BJ (cell line): ENCODE measurements at places on chromosomes 6 and 20.

DNA sequence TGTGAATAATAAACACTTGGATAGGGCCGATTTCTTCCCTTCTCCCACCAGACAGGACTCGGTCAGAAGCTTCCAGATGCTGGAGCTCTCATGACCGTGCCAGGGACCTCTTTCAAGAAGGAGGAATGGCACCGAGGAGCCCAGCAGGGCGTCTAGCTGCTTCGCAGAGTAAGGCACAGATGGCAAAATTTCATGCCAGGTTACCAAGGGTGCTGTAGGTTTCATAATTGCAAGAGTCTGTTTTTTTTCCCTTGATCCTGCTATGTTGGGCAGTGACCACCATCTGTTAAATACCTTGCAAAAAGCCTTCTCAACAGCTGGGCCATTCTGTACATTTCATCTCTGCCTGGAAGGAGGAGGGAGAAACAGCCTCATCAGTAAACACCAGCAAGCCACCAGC is 111.8 kb downstream of the EDN3 start:
- DNase-seq = no peak

DNA sequence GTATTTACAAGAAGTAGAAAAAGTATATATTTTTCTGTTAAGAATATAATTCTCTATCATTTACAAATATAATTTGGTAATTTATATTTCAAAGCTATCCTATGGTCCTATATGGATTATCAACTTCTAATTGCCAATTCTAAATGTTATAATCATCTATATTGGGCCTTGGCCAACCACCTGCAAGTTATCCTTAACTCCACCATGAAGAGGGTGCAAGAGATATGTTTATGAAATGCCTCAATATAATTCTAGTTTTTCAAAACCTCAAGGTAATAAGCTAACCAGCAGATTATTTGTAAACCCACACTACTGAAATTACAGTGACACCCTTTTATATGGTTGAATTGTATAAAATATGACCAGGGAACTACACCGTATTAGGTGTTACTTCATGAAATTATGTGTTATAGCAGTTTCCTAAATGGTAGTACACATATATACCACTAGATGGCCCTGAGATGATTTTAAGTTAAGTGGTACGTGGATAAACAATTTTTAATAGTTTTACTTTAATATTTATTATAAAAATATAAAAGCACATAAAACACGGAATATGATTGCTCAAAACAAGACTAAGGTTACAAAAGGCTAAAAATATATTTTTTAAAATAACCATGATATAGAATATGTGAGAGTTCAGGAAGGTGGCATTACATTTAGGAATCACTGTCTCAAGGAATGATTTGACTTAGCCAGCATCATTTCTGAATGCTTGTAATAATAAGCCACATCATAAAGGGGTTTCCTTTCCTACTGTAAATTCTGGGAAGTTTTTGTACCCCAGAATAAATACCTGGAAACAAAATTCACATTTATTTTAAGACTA is 9.8 kb upstream of the PNISR start:
- DNase-seq = no peak

DNA sequence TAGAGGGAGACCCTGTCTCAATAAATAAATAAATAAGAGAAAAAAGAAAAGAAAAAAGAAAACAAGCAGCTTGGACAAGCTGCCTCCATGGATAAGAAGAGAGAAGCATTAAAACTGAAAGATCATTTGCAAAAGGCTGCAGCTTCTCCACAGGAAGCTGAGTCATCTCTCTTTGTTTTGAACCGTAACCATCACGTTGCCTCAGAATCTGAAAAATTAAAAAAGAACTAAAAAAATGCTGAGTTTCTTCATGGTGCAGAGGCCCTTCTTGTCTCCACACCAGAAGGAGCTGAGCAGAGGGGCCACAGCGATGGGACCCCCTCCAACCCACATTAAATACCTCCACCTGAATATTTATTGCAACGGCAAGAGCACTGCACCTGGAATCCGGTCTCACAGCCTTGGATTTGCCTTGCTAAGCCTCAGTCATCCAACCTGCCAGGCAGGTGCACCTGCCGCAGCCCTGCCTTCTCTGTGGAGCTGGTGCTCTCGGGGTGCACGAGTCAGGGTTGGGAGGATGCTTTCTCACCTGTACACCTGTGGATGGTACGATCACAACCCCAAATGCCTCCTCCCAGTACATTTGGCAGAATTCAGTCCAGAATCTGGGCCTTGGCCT is 28.1 kb downstream of the TOX2 start:
- DNase-seq = peak; percentile 62

GRCh38 chr6:128347123-128347522 is 173.3 kb downstream of the PTPRK start:
- DNase-seq = no peak

DNA sequence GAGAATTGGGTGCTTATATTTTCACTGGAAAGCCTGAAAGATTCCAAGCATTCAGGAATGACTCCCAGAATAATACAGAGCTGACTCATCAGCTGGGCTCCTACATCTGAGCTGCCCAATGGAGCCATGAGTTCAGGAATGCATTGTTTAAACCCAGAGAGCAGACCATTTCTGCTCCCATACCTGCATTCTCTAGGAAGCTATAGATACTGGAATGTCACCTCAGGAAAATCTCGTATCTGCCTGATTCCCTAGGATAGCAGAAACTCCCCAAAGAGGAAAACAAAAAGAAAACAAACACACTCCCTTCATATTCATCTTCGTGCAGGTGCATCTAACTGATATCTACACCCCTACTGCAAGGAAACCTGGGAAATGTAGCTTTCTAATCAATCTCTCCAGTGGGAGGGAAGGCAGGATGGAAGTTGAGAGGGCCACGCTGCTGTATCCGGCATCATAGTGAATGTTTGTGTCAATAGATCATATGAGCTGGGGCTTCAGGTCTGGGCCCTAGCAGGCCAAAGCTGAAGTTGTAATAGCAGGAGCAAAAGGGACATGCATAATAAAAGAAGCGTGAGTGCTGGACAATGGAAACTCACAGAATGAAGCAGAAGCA is 8.2 kb upstream of the SLC2A12 start:
- DNase-seq = no peak

GRCh38 chr6:13188306-13188705 is 140.0 kb downstream of the TBC1D7 start:
- DNase-seq = no peak

GRCh38 chr6:167153521-167153959 is 4.2 kb downstream of the GPR31 start:
- no peak for DNase-seq

- DNase-seq = no peak
These were observed 12.1 kb downstream of the TMEM181 start for GRCh38 chr6:158571826-158572652.

- DNase-seq = no peak
These were observed 74.6 kb upstream of the CD93 start for GRCh38 chr20:23160536-23161243.

DNA sequence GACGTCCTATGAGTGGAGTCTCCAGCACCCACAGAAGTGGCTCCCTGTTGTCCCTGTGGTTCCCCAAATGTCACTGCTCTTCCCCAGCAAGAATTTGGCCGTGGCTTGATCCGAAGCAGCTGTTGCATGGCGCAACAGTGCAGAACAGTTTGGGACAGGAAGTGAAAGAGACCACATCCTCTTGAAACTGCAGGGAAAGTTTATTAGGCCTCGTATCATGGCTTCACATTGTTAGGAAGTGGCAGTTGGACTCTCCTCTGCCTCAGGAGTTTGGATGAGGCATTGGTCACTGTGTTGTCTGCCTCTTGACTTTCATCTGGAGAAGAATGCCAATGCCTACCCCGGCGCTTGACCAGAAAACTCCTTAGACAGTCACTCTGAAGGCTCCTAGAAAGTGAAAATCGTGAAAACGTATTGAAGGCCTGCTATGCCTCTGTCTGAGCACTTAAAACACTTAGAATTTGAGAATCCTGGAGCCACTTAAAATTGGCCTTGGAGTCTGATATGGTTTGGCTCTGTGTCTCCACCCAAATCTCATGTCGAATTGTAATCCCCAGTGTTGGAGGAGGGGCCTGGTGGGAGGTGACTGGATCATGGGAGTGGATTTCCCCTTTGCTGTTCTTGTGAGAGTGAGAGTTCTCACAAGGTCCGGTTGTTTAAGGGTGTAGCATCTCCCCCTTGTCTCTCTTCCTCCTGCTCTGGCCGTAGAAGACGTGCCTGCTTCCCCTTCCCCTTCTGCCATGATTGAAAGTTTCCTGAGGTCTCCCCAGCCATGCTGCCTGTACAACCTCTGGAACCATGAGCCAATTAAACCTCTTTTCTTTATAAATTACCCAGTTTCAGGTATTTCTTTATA is 334.9 kb upstream of the JARID2 start:
- DNase-seq = no peak

- no peak for DNase-seq
These were observed 32.9 kb upstream of the LGSN start for GRCh38 chr6:63352544-63353285.

DNA sequence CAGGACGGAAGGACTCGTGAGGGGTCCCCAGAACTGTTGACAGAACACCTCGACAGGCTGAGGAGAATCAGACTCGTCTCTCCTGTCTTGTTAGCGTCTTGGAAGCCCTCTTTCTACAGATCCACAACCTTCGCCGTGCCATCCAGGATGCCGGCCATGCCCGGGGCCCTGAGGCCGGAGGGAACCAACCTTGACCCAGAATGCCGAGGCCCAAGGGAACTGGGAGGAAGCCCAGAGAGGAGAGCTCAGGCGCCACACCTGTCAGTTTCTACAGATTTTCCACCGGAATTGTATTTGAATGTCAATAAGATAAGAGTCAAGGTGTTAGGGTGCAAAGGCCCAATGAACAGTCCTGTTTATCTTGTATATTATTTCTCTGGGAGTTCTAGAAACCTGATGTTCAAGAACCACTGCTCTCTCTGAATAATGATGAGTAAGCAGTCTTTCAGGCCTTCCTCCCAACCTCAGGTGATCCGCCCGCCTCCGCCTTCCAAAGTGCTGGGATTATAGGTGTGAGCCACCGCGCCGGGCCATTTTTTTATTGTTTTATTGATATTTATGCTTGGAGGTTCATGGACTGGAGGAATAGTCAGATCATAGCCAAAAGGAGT is 799 bp upstream of the ME1 start:
- no peak for DNase-seq

DNA sequence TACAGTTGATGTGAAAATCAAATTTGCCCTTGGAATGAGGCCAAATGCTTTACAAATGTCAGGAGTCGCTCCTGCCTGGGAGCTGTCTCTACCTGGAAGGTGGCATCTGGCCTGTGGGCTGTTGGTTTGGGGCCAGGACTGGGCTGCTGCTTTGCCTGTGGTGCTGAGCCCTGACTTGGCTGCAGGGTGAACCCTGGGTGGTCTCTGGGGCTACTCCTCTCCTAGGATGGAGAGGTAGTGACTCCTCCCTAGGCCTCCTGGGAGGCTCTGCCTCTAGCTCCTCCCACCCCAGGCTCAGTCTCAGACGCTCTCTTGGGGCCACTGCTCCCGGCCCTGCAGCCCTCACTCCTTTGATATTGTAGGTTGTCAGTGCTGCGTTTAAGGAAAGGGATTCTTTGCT is 47.5 kb downstream of the EFCAB8 start:
- DNase-seq = no peak

DNA sequence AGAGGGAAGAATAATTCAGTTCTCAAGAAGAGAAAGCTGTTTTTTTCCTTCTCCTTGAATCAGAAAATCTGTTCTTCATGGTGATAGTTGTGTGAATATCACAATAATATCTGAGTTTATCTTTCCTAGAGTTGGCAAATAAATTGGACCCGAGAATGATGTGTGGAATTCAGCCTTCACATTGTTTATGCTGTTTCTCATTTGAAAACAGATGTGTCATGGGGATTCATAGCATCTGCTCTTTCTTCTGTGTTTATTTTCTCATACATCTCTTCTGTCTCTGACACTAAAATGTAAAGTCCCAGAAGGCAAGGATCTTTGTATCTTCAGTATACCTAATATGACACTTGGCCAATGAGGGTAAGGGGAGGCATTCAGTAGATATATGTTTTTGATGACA is 103.6 kb upstream of the SGK1 start:
- peak; percentile 48 for DNase-seq

DNA sequence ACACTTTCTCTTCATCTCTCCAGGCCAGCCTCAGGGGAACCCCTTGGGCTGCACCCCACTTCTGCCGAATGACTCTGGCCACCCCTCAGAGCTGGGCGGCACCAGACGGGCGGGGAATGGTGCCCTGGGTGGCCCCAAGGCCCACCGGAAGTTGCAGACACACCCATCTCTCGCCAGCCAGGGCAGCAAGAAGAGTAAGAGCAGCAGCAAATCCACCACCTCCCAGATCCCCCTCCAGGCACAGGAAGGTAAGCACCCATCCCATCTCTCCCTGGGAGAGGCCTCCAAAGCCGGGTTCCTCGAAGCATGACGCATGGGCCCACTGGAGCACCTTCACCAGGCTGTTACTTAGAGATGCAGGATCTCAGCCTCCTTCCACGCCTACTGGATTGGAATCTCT is 11.3 kb downstream of the MDFI start:
- no peak for DNase-seq

GRCh38 chr20:46013829-46014516 is 5.3 kb downstream of the MMP9 start:
- DNase-seq = no peak

- no peak for DNase-seq
These were observed 402.6 kb downstream of the BCKDHB start for GRCh38 chr6:80508885-80509630.

DNA sequence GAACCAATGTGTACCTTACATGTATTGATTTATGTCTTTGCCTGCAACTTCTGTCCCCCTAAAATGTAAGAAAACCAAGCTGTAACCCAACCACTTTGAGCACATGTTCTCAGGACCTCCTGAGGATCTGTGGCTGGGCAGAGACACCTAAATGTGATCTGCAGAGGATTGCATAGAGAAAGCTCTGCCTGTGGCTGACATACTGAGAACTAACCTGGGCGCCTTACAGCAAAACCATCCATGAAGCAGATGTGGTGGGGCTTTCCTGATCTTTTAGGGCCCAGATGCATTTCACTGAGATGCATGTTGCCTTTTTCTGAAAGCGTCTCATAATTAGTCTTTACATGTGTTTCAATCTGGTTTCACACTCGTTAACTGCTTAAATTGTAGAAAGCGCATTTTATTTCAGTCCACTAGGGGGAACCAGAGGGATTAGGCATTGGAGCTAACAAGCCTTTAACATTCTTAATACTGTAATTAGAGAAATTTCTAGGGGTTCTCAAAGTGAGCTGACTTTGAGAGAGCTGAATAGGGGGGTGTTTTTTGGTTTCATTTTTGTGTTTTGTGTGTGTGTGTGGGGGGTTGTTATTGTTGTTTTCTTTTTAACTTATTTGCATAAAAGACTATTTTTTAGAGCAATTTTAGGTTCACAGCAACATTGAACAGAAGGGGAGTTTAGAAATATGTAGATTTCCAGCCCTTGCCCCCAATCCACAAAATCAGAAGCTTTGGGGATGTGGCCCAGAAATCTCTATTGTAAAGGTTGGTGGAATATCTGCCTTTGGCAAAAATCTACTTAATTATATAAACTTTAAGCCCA is 50.9 kb upstream of the FAM184A start:
- DNase-seq = no peak

- no peak for DNase-seq
These were observed 280.5 kb downstream of the CLVS2 start for GRCh38 chr6:123276546-123276980.

- peak; percentile 96 for DNase-seq
These were observed 92.9 kb upstream of the ENPP5 start for GRCh38 chr6:46263707-46264086.

- DNase-seq = no peak
These were observed 103.1 kb upstream of the ADGRF1 start for GRCh38 chr6:47145212-47145611.

GRCh38 chr6:43247114-43247999 is 4.1 kb downstream of the TTBK1 start:
- DNase-seq = no peak
